ENCODE measurements at places on chromosomes 7 and 10. TPM values are rescaled to one million over a fixed set of nuclear protein-coding genes. Genes with fewer than 3 reads are reported as not detected.

The UNC5B gene
- 5.5 TPM for polyA plus RNA-seq

The COL13A1 gene
- 5.7 TPM for polyA plus RNA-seq

The ENTPD1 gene
- 0.47 TPM for polyA plus RNA-seq

The FERD3L gene
- not detected for polyA plus RNA-seq

The CYP3A4 gene
- polyA plus RNA-seq = not detected

The A1CF gene
- not detected for polyA plus RNA-seq

The LLCFC1 gene
- not detected for polyA plus RNA-seq

The CNTNAP2 gene
- not detected for polyA plus RNA-seq

The KAZALD1 gene
- polyA plus RNA-seq = 15.3 TPM

The SPDYE16 gene
- not detected for polyA plus RNA-seq

The GSAP gene
- 4.4 TPM for polyA plus RNA-seq

The HOXA11 gene
- 0.03 TPM for polyA plus RNA-seq

The CHAT gene
- not detected for polyA plus RNA-seq

The OR9A2 gene
- polyA plus RNA-seq = not detected

The CFAP43 gene
- polyA plus RNA-seq = 0.10 TPM

The VSTM4 gene
- polyA plus RNA-seq = 4.5 TPM

The AGR2 gene
- not detected for polyA plus RNA-seq

The LRRD1 gene
- polyA plus RNA-seq = 0.02 TPM

The TMEM213 gene
- not detected for polyA plus RNA-seq

The ACADSB gene
- polyA plus RNA-seq = 11.3 TPM

The GLCCI1 gene
- 4.4 TPM for polyA plus RNA-seq

The NOD1 gene
- polyA plus RNA-seq = 2.8 TPM

The ABCC2 gene
- 0.17 TPM for polyA plus RNA-seq

The EZH2 gene
- polyA plus RNA-seq = 24.8 TPM

The RSPH10B2 gene
- 0.02 TPM for polyA plus RNA-seq

The AKR1C4 gene
- polyA plus RNA-seq = not detected

The EPC1 gene
- 22.7 TPM for polyA plus RNA-seq

The TWIST1 gene
- 7.2 TPM for polyA plus RNA-seq

The CC2D2B gene
- not detected for polyA plus RNA-seq

The VPS37D gene
- polyA plus RNA-seq = 0.63 TPM

The SMKR1 gene
- 1.8 TPM for polyA plus RNA-seq

The GIMAP4 gene
- polyA plus RNA-seq = not detected

The FEZF1 gene
- not detected for polyA plus RNA-seq

All from fibroblast of lung (primary cell).